ENCODE measurements at places on chromosomes 5 and 9. TPM values are rescaled to one million over a fixed set of nuclear protein-coding genes. Genes with fewer than 3 reads are reported as not detected.

The OMD gene
- not detected for total RNA-seq

DNA sequence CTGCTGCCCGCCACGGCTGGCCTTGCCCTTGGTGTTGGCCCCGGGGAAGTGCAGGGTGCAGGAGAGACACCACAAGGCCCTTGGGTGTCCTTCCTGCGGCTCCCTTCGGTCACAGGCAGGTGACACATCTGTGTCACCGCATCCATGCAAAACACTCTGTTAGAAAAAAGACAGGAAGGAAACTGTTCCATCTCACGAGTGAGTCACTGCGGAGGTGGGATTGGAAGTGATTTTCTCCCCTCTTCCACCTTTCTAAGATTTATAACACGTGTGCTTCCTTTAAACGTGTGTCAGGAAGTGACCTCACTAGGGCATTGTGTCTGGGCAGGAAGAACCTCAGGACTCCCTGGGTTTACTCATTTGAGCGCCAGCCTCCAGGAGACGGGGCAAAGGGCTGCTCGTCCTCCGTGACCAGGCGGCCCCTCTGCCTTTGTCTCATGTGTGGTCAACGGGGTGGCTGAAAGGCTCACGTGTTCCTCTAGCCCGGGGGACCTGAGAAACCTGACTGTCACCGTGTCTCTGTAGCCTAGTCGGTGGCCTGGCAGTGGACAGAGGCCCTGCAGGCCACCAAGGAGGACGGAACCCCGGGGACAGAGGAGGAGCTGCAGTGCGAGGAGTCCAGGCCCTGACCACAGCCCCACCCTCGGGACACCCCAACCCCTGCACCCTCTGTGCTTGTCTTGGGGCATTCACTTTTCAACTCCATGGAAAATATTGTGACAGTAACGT lies 4.9 kb upstream of the LCN1 start:
- H3K4me3 ChIP-seq: no peak overlapping the region
- no peaks in the 10 kb centered on the region for H3K4me1 ChIP-seq
- peak; percentile 25 for DNase-seq
- H3K36me3 ChIP-seq: no peaks in the 10 kb centered on the region

- no peaks in the 10 kb centered on the region for H3K4me1 ChIP-seq
- peak overlapping the region; percentile 54 for H3K4me3 ChIP-seq
- H3K27me3 ChIP-seq: peaks cover 86% of the 10 kb centered on the region
- H3K27ac ChIP-seq: no peak overlapping the region
- no peaks in the 10 kb centered on the region for H3K36me3 ChIP-seq
These were observed 1.1 kb downstream of the ELOVL7 start for GRCh38 chr5:60842871-60843385.

GRCh38 chr9:132472599-132472998 lies 62.6 kb downstream of the CFAP77 start:
- no peak overlapping the region for H3K27ac ChIP-seq
- no peak for DNase-seq
- H3K36me3 ChIP-seq: no peaks in the 10 kb centered on the region
- no peak overlapping the region for H3K4me3 ChIP-seq
- H3K27me3 ChIP-seq: peaks cover 53% of the 10 kb centered on the region
- H3K4me1 ChIP-seq: no peaks in the 10 kb centered on the region

All from A673 (cell line).